ENCODE measurements at places on chromosomes 16 and 17.

GRCh38 chr17:12046786-12047185 lies 26.1 kb downstream of the MAP2K4 start:
- no peak for DNase-seq

GRCh38 chr17:18218756-18219415 lies 6.5 kb upstream of the LLGL1 start:
- DNase-seq = peak; percentile 62

DNA sequence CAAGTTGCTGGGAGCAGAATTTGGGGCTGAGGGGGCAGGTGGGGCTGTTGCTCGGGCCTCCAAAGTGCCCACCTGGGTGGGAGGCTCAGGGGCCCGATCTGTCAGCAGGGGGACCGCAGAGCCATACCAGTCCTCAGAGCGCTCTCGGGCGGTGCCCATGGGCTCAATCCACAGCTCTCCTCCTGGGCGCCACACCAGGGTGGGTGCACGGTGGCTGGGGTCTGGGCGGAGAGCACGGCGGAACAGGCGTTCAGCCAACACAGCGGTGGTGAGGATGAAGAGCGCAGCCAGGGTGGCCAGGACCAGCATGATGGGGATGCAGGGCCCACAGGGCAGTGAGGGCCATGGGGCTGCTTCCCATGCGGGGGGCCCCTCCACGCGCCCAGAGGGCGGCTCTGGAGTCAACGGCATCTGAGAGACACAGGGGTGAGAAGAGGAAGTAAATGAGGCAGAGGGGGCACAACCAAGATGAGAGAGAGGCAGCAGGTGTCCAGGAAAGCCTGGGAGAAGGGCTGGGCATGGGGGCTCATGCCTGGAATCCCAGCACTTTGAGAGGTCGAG lies 1.2 kb downstream of the C16orf54 start:
- DNase-seq = no peak

- no peak for DNase-seq
Measured at GRCh38 chr16:88617268-88618031, 20.9 kb upstream of the IL17C start.

GRCh38 chr17:7634384-7634783 lies 4.4 kb downstream of the SHBG start:
- DNase-seq = peak; percentile 24

GRCh38 chr17:72429066-72429638 lies 308.3 kb downstream of the SOX9 start:
- no peak for DNase-seq

DNA sequence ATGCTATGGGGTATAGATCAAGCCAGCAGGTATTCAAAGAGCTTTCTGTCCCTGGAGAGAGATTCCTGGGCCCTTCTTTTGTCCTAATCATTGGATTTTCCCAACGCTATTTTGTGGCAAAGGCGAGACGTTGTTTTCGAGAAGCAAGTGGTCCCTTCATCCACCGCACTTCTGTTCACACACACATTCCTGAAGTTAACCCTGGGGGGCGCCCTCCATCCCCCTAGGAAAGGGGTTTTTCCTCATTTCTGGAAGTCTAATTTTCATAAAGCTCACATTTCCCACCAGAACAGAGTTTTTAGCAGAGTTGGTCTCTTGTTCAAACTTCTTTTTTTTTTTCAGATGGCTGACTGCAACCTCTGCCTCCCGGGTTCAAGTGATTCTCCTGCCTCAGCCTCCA lies 11.9 kb downstream of the SCGB1C2 start:
- DNase-seq = no peak

GRCh38 chr17:6100891-6101500 lies 30.8 kb downstream of the WSCD1 start:
- DNase-seq = no peak

DNA sequence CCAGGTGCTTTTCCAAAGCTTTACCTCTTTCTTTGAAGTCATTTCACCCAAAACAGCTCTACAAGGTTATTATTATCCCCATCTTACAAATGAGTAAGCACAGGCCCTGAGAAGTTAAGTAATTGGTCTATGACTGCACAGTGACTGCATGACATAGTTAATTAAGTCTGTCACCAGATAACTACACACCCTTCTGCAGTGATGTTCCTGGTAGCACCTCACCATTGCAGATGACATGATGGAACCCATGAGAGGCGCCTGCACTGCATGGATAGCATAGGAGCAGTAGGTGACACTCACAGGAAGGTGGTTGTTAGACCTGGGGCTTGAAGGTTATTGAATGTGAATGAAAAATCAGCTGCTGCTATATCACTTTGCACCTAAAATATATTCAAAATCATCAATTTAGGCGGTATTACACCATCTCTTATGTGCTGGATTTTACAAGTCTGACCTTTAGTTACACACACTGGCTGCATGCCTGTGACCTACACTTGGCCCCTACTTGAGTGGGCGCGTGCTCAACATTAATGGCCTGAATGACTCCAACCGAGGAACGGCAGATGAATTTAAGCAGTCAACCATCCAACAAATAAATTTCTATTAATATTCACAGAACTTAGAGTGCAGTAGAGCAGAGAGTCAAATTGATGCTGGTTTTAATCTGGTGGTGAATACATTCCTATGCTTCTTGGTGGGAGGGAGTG lies 239.6 kb downstream of the CDH11 start:
- peak; percentile 57 for DNase-seq

- DNase-seq = no peak
Measured at GRCh38 chr17:42313773-42314566, 25.7 kb downstream of the STAT5A start.

GRCh38 chr17:70775679-70776078 lies 606.3 kb downstream of the KCNJ2 start:
- DNase-seq = no peak

GRCh38 chr16:76614269-76614668 lies 337.1 kb downstream of the CNTNAP4 start:
- no peak for DNase-seq

GRCh38 chr16:54892981-54893380 lies 37.7 kb upstream of the IRX5 start:
- DNase-seq = no peak

- no peak for DNase-seq
Measured at GRCh38 chr16:58399718-58400633, 7.7 kb downstream of the GINS3 start.

- DNase-seq = no peak
Measured at GRCh38 chr17:41824086-41824485, 11.3 kb downstream of the FKBP10 start.

DNA sequence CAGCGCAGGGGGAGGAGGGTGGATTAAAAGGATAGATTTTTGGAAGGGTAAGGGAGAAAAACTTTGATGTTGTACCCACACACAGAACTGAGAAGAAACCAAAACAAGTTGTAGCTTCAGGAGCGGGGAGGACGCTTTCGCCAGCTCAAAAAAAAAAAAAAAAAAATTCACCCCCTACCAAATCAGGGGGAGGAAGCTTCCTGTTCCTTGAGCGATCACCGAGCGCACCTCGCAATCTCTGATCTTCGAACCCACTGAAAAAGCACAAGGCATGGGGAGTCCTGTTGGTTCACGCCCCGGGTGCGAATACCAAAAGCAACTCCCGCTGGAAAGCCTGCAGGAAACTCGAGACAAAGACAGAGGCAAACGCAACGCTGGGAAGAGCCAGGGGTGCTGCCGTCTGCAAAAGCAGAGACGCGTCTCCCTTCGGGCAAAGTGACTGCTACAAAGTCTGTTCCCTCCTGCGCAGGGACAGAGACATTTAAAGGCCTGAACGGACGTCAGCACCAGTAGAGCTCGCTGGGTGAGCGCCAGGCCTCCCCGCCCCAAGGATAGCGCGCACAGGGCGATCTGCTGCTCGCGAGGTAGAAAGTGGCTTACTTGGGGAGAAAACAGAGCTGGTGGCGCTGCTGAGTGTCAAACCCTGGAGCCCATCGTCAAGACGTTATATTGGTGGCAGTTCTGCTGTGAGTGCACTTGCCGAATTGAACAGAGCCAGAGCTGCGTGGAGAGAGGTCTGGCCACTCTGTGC lies 190.4 kb downstream of the USP22 start:
- DNase-seq = no peak

DNA sequence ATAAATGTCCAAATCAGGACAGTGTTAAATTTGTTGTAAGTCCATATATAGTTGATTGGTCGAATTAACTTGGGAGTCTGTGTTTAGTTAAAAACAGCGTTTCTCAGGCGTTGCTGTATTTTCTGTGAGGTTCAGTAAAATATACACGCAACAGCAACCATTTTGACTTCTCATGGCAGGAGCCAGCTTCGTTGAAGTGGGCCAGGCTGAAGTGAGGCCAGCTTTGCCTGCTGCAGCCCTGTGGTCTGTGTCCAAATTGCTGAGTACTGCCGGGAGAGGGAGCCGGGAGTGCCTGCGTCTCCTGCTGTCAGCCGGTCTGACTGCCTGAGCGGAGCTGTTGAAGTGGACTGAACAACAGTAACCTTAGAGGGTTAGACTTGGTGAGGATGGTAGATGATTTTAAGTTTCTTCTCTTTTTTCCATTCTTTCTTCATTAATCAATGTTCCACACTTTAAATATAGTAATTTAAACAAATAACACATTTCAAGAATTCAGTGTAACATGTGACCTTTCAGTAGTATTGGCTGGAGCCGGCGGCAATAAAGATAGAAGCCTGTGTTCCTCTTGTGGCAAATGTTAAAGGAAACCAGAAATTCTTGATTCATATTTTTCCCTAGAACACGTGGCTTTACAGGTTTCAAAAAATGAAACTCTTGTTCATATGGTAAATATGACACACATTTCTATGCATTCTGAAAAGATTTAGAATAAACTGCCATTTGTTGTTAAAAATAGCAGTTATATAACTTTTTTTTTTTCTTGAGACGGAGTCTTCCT lies 37.0 kb upstream of the ZNF750 start:
- DNase-seq = no peak

- no peak for DNase-seq
Measured at GRCh38 chr16:68406458-68407152, 41.7 kb downstream of the SMPD3 start.

GRCh38 chr16:8644211-8645140 lies 23.0 kb downstream of the METTL22 start:
- peak; percentile 21 for DNase-seq

DNA sequence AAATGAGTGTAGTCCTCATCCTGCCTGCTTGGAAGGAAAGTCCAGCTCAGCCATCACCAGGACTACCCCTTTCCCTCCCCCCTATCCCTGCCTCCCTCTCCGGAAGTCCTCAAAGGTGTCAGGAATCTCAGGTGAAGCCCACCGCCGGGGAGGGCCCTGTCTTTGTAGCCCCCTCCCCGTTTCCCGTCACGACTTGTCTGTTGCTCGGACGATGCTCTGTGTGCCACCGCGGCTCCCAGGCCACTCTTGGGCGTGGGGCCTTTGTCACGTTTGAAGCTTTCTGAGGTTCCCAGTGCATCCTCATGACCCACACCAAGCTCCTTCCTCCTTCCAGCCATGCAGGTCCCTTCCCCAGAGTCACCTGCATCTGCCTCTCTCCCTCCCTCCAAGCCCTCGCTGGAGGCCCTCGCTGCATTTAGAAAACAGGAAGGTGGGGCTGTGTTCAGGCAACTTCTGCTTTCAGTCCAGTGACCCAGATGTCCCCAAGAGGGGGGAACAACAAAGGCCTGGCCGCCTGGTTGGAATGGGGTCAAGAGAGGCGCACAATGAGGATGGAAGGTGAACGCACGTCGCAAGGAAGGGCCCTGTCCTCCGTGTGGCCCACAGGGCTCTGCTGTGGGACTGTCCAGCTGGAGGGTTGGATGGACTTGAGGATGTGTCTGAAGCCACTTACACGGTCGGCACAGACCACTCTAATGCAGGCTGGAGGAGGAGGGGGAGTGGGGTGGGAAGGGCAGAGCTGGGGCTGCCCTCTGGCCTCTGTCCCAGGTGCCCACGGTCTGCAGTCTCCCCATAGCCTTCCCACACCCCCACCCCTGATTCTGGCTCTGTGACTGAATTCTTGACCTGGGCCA lies 59.9 kb downstream of the OR1D5 start:
- DNase-seq = peak; percentile 32

- DNase-seq = no peak
Measured at GRCh38 chr17:46125831-46126230, 67.4 kb downstream of the KANSL1 start.

- DNase-seq = no peak
Measured at GRCh38 chr17:63568563-63568962, 18.3 kb downstream of the DCAF7 start.

GRCh38 chr16:49716339-49716934 lies 139.5 kb downstream of the ZNF423 start:
- no peak for DNase-seq

DNA sequence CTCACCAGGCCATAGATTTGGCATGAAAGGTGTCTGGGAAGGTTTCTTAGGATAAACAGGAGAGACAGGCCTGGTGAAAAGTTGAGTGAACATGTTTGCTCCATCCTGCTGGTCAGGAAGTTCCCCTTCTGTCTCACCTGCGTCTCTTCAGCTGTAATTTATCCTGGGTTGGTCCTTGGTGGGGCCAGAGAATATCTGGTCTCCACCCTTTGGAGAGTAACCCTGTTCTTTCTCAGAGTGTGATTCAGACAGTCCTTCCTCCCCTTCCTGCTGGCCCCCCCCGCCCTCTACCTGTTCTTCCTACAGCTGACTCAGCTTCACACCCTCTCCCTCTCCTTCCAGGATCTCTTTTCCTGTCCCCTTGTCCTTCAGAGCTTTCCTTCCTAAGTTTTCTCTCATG lies 17.1 kb downstream of the MINK1 start:
- DNase-seq = no peak

GRCh38 chr16:74951206-74951605 lies 33.7 kb downstream of the WDR59 start:
- DNase-seq = no peak

DNA sequence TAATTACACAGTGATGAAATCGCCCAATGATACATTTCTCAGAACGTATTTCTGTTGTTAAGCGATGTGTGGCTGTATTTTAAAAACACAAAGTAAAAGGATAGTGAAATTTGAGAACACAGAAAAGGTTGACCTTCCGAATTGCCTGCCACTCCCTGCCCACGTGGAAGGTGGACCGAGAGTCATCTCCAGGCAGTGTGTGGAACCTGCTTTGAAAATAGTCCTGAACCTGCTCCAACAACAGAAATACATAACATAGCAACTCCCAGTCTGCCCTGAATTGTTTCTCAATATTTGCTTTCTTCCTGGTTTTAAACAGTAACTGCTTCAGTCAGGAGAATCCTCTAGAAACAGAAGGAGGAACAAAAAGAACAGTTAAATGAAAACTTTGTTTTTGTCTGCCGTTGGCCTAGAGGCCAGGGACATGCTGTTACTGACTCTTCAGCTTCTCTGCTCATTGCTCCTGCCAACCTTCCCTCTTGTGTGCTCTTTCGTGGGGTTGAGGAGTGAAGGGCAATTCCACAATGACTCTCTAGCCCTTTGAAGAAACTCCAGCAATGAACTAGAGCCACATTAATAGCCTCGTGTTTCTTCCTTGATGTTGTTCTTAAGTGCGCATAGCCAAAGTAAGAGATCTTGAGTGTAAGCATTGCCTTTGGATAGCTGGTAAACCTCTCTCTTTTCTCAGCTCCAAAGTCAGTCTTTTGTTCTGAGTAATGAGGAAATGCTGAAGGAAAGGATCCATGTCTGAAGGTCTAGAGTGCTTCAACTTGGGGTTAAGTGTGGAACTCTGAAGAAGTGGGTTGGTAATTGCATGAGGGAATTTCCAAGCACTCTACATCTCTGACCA lies 452.5 kb upstream of the CCL2 start:
- no peak for DNase-seq

GRCh38 chr17:42675965-42676423 lies 800 bp downstream of the PLEKHH3 start:
- no peak for DNase-seq

GRCh38 chr16:18800293-18800692 lies 1.1 kb downstream of the ARL6IP1 start:
- DNase-seq = no peak

GRCh38 chr16:84138824-84139627 lies 6.0 kb downstream of the HSDL1 start:
- no peak for DNase-seq
